ENCODE measurements at places on chromosomes 3 and 15. TPM values are rescaled to one million over a fixed set of nuclear protein-coding genes. Genes with fewer than 3 reads are reported as not detected.

Gene RBSN
- 19.6 TPM for total RNA-seq

GRCh38 chr3:72388117-72388516 is 460.1 kb downstream of the SHQ1 start:
- no peak overlapping the region for H3K27ac ChIP-seq
- DNase-seq = no peak
- peaks cover 8% of the 10 kb centered on the region for H3K4me1 ChIP-seq

DNA sequence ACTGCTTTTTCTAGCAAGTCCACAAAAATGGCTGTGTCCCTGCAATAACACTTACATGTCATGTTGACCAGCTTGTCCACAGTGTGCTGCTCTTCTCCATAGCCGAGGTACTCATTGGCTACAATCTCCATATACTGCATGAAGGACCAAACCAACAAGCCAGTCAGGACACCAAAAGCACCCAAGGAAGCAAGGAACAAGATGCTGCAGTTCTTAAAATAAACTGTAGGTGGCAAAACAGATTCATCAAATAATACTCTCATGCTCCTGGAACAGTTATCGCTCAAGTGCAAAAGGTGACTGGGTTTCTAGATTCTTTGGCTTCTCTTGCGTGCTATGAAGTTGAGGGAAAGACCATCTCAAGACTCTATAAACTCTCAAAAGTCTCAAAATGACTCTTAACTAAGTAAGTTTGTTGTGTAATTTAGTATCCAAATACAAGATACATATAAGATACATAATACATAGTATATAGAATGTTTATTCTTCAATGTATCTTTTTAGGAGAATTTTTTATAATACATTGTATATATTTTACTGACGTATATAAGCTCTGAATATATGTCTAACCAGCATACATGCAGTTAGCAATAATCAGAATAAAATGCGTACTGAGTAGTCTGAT is 57.0 kb downstream of the NEK10 start:
- H3K4me1 ChIP-seq = peaks cover 16% of the 10 kb centered on the region
- H3K4me3 ChIP-seq = no peak overlapping the region
- peak overlapping the region; percentile 87 for H3K27ac ChIP-seq
- no peaks in the 10 kb centered on the region for H3K27me3 ChIP-seq

DNA sequence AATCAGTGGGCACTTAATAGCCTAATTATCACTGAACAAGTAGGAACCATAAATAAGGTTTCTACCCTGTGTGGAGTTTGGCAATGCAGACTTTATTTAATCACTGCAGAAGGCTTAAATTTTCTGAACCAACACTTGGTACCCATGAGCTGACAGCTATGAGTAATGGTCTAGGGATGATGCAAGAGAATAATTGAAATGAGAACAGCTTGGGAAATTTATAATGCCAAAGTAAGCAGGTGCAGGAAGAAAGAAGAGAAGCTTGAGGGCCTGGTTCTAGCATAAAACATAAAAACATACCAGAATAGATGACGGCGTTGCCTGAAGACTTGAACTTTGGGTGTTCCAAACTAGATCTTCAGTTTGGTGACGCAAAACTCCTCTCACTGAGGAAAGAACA is 67.0 kb downstream of the IMPG2 start:
- H3K27me3 ChIP-seq = no peaks in the 10 kb centered on the region
- DNase-seq = no peak
- H3K27ac ChIP-seq = no peak overlapping the region
- H3K36me3 ChIP-seq = no peaks in the 10 kb centered on the region

DNA sequence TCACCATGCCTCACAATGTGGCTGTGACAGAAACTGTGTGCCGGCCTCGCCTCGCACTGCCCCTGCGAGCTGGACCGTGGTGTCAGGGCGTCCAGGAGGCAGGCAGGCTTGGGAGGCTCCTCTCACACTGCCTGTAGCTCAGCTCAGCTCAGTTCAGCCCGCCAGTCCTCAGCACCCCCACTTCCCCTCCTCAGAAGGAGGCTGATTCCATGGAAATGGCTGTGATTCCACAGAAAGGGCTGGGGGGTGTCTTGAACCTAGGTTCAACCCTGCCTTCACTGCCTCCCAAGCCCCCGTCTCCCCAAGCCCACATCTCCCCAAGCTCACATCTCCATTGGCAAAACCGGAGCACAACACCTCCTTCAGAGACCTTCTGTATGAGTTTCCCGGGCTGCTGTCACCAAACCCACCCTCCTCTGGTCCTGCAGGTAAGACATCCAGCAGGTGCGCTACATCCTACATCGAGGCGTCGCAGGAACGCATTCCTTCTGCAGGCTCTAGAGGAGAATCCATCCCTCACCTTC is 94.0 kb downstream of the OCA2 start:
- H3K27me3 ChIP-seq = no peaks in the 10 kb centered on the region
- no peak for DNase-seq
- H3K27ac ChIP-seq = no peak overlapping the region

DNA sequence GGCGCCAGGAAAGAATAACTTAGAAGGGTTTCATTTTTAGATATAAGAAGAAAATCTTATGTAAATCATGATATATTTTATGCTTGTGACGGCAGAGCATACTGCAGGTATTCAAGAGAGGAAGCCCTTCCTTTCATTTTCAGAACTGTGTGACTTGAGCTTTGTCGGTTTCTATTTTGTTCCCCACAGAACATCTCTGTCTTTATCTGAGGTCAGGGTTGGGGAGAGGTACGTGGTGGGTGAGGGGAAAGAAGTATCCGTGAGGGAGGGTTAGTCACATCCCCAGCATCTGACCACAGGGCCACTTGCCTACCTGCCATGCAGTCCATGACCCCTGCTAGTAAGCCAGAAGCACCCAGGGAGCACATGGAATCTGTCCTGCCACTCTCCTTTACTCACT is 126.5 kb downstream of the DGKG start:
- H3K27me3 ChIP-seq = peaks cover 7% of the 10 kb centered on the region
- no peaks in the 10 kb centered on the region for H3K4me1 ChIP-seq
- H3K27ac ChIP-seq = no peak overlapping the region
- no peak for DNase-seq
- no peak overlapping the region for H3K4me3 ChIP-seq
- no peaks in the 10 kb centered on the region for H3K36me3 ChIP-seq
